ENCODE measurements at places on chromosomes 3 and 15.

- DNase-seq = no peak
These were observed 83.0 kb downstream of the MOBP start for GRCh38 chr3:39550354-39551051.

DNA sequence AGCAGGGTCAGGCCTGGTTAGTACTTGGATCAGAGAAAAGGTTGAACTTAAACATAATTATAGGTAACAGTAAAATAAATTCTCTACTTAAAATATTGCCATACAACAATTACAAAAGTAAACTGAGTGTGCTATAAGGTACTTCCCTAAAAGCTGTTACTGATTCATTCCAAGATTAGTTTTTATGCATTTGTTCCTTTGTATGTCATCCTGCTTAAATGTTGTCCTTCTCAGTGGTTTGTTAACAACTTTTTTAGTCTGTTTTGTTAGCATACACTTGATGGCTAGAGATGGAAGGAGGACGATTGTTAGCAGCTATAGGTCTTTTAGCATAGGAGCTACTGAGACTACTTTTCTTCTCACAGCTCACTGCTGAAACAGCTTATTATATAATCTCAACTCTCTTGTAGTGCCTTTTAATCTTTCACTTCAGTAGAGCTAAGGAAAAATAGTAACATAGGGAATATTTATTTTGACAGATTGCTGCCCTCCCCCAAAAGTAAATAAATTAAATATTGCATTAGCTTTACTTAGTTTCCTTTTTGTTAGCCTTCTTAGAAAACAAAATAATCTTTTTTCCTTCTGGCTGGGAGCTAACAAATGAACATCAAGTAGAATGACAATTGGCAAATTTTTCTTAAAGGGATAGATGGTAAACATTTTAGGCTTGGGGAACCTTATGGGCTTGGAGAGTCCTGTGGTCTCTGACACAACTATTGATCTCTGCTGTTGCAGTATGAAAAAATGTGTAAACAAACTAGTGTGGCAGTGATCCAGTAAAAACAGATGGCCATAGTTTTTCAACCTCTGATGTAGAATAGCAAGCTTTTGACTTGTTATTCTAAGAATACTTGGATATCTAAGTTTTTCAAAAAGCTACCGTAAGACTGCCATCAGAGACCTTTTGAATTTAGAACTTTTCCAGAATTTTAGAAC, 39.5 kb downstream of the USP8 start:
- DNase-seq = no peak

DNA sequence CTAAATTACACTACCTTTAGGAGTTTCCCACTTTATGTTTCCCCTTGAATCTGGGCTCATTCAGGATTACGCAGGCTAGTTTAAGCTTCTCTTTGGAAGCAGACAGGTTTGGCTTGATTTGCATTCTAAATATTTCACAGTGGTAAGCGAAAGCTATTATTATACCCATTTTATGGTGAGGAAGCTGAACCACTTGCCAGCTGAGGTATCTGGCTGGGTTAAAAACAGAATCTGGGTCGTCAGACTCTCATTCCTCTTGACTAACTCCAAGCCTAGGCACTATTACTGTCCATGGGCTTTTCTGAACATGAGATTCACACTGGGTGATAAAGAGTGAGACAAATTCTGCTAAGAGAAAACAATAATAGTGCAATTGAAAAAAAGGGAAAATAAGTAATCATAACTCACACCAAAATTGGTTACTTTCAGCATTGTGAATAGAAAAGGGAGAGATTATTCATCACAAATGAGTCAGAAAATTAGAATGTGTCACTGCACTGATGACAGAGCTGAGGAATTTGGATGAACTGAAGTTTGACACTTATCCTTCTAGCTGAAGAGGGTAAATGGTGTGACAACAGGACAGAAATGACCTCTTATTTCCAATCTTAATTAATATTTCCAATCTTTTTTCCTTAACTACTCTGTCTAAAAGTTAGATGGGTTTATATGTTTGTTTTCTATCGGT, 211.3 kb downstream of the TIGIT start:
- peak; percentile 38 for DNase-seq

DNA sequence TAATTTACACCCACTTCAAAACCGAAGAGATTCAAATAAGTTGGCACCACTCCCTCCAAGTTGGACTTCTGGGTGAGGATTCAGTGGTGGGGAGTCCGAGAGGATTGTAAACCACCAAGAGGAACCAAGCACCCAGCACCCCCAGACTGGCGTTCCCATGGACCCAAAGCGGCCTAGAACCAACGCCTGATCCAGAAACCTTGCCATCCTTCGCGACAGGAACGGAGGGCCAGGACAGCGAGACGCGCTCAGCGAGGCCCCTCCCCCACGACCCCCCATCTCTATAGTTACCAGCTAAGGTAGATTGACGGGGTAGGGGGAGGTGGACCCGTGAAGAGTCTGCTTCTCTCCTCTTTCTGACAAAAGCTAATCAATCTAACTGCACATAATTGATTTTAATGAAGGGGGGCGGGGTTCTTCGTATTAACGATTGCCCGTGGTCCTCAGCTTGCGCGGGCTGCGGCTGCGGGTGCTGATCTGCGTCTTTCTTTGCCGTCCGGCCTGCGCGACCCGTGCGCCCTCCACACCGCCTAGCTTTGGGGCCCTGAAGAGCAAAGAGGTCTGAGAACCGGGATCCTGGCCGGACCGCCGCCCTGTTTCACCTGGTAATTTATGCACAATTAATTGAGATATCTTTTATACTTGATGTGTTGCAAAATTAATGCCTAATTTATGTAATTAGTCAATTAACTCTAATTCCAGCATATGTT, 10.9 kb upstream of the FOXB1 start:
- DNase-seq = no peak

- no peak for DNase-seq
These were observed 75.4 kb downstream of the XXYLT1 start for GRCh38 chr3:195195321-195196209.
